ENCODE measurements at places on chromosomes 16 and 17.

DNA sequence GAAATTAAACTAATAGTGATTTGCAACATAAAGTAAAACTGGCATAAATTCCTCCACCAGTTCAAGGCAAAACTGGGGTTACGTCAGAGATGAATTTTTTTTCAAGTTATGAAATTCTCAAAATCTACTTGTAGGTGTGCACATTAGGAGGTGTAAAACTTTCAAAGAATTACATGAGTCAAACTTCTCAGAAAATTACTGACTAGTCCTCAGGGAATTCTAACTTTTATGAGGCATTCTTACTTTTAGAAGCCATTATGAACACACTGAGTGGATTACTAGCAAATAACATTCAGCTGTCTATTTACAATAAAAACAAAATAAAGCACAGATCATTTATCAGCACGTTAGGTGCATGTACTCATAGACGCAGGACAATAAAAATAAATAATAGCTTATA lies 348.7 kb downstream of the CDH11 start:
- no peak for DNase-seq

DNA sequence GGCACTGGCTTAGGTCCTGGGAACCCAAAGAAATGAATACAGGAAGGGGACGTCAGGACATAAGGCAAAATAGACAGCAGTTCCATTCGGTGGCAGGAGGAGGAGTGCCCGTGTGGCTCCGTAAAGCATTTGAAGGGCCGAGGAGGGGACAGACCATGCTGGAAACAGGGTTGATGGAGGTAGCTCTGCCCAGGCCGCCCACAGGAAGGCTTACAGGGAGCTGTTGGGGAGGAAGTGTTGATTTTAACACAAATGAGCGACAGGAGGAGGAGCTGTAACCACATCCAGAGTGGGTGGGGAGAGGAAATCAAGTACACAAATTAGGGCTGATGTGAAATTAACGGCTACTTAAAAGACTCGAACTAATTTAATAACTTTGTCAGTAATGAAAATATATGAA lies 54.6 kb downstream of the RBFOX3 start:
- no peak for DNase-seq

- no peak for DNase-seq
Measured at GRCh38 chr16:57283959-57284208, 588 bp downstream of the PLLP start.

DNA sequence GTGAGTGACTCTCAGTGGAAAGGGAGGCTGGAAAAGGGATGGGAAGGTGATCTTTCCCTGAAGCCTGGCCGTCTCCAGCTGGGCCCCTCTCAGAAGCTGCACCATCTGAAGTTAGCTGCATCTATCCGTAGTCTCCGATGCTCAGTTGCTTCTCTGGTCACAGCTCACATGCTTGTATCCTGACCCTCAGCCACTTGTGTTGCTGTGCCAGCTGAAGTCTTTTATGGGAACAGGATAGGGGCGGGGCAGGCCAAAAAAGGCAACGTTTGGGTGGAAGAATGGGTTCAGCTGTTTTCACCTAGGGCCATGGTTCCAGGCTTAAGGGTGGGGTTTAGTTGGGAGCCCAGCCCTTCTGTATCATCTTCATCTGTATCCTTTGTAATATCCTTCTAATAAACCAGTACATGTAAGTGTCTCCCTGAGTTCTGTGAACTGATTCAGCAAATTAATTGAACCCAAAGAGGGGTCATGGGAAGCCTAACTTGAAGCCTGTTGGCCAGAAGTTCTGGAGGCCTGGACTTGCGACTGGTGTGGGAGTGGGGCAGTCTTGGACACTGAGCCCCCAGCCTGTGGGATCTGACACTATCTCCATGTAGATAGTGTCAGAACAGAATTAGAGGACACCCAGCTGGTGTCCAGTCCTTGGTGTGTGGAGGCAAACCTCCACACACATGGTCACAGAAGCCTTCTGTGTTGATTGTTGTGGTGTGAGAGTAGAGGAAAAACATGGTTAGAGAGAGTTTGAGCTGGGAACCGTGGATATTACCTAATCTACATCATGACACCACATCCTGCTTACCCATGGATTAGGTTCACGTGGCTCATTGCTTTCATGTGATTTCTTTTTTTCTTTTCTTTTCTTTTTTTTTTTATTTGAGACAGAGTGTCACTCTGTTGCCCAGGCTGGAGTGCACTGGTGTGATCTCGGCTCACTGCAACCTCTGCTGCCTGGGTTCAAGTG lies 49.3 kb upstream of the FBXO47 start:
- DNase-seq, result no peak

GRCh38 chr17:77404812-77405581 lies 264.2 kb downstream of the SEC14L1 start:
- DNase-seq, result peak; percentile 60

DNA sequence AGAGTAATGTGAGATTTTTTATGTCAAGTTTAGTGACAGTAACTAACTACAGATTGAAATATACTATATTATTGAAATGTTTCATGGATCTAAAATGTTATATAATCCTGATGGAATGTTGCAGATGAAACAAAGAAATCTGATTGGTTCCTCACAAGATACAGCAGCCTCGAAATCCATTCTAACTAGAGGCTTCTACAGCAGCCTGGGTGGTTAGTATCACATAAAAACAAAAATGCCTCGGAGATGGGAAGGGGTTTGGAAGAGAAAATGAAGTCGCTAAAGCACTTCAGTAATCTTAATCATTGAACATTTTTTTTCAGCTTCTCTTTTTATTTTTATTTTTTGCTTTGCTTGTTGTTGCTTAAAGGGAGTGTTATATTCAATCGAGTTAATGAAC lies 75.2 kb downstream of the TANC2 start:
- no peak for DNase-seq

GRCh38 chr16:83940630-83941378 lies 12.2 kb upstream of the OSGIN1 start:
- DNase-seq, result no peak

- no peak for DNase-seq
Measured at GRCh38 chr16:68470461-68471150, 22.3 kb upstream of the SMPD3 start.

GRCh38 chr16:11913425-11914079 lies 2.2 kb downstream of the GSPT1 start:
- no peak for DNase-seq

- no peak for DNase-seq
Measured at GRCh38 chr17:38701504-38702165, 3.4 kb upstream of the MLLT6 start.

DNA sequence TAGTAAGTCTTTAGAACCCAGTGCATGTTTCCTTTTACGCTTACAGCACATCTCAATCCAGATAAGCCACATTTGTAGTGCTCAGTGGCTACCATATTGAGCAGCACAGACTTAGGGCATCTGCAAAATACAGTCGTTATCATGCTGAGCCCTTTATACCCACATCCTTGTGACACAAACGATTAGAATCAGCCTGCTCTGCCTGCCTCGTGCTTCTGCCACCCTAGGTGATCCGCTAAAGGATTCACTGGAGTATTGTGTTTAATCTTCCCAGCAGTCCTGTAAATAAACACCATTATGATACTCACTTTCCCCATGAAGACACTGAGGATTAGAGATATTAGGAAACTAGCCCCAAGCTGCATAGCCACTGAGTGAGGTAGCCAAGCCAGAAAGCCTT lies 51.3 kb upstream of the FA2H start:
- no peak for DNase-seq

GRCh38 chr16:87687126-87687910 lies 78.5 kb downstream of the KLHDC4 start:
- DNase-seq, result no peak

- no peak for DNase-seq
Measured at GRCh38 chr16:3486506-3487215, 8.6 kb downstream of the C16orf90 start.

GRCh38 chr16:27844826-27845225 lies 218.7 kb downstream of the GSG1L start:
- DNase-seq, result no peak

- DNase-seq, result no peak
Measured at GRCh38 chr17:42386777-42387657, 1.2 kb downstream of the STAT3 start.

- DNase-seq, result no peak
Measured at GRCh38 chr16:71995038-71995437, 5.2 kb downstream of the PKD1L3 start.

DNA sequence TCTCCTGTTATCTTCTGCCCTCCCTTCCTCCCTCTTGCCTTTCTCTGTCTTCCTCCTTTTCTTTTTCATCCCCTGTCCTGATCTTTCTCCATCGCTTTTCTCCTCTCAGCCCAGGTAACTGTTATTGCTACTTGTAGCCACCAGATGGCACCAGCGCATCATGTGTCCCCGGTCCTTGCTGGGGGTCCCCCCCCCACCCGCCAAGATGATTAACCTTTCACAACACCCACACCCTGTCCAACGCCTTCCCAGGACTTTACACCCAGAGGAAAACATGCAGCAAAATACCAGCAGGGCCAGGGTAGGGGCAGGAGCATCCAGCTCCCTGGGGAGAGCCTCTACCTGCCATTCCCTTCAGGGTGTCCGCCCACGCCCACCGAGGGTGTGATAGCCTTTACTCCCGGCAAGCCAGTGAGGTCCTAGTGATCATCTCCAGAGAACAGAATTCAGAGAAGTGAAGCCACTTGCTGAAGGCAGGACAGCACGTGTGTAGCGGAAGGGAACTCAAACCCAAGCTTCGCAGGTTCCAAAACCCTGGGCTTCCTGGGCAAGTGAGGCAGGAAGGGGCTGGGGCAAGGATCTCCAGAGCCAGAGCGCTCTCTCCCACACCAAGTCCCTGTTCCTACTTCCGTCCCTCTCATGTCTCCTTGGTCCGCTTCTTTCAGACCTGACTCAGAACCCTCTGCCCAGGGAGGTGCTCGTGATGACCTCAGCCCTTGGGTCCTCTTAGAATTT lies 13.4 kb upstream of the TAC4 start:
- peak; percentile 6 for DNase-seq

GRCh38 chr17:80449930-80450576 lies 26.4 kb downstream of the NPTX1 start:
- no peak for DNase-seq

- DNase-seq, result no peak
Measured at GRCh38 chr16:9380221-9380620, 288.8 kb downstream of the HAPSTR1 start.

- DNase-seq, result no peak
Measured at GRCh38 chr17:13784434-13785095, 182.8 kb upstream of the HS3ST3A1 start.

GRCh38 chr16:85698935-85699558 lies 10.3 kb upstream of the GINS2 start:
- DNase-seq, result no peak

- DNase-seq, result no peak
Measured at GRCh38 chr17:1077581-1077985, 80.7 kb downstream of the TIMM22 start.

GRCh38 chr17:48619826-48620449 lies 4.8 kb upstream of the HOXB8 start:
- DNase-seq, result no peak

- DNase-seq, result no peak
Measured at GRCh38 chr16:23966597-23967394, 131.0 kb downstream of the PRKCB start.

DNA sequence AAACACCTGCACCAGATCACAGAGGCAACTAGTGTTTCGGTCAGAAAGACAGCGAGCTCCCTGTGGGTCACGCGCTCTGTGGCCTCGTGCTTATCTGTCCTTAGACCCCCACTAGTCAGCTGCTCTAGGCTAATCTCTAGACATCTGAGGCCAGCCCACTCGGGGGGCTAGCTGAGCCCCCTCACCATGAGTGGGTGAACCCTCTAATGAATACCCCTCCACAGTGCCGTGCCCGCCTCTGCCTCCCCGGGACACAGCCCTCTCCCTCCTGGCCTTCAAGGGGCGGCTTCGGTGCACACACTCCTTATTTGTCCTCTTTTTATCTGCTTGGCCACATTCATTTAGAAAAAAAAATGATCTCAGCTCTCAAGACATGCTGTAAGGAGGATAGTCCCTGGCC lies 320.1 kb downstream of the C16orf95 start:
- no peak for DNase-seq

- no peak for DNase-seq
Measured at GRCh38 chr17:69856946-69857345, 218.1 kb upstream of the KCNJ16 start.

GRCh38 chr16:30397776-30398660 lies 2.8 kb downstream of the ZNF48 start:
- no peak for DNase-seq

- DNase-seq, result no peak
Measured at GRCh38 chr16:87571868-87572244, 30.5 kb upstream of the JPH3 start.

GRCh38 chr17:77280304-77281121 lies 139.7 kb downstream of the SEC14L1 start:
- DNase-seq, result peak; percentile 49

- no peak for DNase-seq
Measured at GRCh38 chr16:86893506-86893905, 315.2 kb downstream of the FOXL1 start.

GRCh38 chr17:39678340-39679116 lies 9.3 kb downstream of the PGAP3 start:
- DNase-seq, result no peak

- DNase-seq, result no peak
Measured at GRCh38 chr17:47413872-47414271, 90.1 kb downstream of the EFCAB13 start.

- DNase-seq, result no peak
Measured at GRCh38 chr17:6556121-6557039, at the start of gene PITPNM3. Gene PITPNM3, minus strand, starts transcription at chr17:6556555. Its CDS starts 149 bp downstream, at chr17:6556406.

DNA sequence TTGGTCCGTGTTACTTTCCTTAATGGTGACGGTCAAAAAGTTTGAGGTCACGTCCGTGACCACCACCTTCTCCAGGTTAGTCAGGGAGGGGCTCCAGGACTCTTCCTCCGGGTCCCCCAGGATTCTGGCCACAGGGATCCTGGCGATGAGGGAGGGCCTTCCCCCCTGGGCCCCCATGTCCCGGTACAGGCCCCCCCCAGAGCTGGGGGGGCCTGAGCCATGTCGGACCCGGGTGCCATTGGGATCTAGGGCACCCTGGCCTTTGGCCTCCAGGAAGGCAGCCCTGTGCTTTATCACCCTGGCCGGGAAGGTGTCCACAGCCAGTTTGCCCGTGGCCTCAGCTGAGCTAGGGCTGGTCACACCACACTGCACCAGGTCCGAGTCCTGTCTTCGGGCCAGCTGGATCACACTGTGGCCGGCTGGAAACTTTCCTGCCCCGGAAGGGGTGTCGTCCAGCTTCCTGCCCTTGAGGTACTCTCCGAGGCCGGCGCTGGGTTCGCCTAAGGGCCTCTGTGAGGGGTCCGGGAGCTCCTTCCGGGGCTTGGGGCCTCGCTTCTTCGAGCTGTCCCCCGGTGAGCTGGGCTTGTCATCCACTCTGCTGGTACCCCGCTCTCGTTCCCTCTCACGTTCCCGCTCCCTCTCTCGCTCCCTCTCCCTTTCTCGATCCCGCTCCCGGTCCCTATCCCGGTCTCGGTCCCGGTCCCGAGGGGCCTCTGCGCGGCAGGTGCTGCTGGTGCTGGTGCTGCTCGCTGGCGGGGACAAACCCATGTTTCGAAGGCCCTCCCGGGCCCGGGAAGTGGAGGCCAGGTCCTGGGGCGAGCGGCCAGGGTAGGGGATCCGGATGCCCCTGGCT lies 2.0 kb downstream of the CBX8 start:
- DNase-seq, result no peak

- DNase-seq, result no peak
Measured at GRCh38 chr17:55717898-55718735, 4.5 kb downstream of the TMEM100 start.

Data from HS-5 (cell line).